ENCODE measurements at places on chromosomes 11 and 22.

DNA sequence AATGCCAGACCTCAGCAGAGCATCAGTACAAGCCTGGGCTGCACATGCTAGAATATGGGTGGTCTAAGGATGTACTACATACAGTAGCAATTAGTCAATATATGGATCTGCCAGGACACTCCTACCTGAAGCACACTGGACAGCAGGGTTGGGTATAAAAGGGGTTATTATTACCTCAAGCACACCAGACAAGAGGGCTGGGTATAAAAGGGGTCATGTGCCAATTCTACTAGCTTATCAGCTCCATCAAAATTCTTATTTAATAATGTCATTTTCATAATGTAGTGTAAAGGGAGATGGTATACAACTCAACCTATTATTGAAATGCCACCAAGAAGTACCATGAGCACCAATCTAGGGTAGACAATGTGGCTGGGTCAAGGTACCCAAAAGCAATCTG, 44.7 kb upstream of the PRODH start:
- DNase-seq: no peak

DNA sequence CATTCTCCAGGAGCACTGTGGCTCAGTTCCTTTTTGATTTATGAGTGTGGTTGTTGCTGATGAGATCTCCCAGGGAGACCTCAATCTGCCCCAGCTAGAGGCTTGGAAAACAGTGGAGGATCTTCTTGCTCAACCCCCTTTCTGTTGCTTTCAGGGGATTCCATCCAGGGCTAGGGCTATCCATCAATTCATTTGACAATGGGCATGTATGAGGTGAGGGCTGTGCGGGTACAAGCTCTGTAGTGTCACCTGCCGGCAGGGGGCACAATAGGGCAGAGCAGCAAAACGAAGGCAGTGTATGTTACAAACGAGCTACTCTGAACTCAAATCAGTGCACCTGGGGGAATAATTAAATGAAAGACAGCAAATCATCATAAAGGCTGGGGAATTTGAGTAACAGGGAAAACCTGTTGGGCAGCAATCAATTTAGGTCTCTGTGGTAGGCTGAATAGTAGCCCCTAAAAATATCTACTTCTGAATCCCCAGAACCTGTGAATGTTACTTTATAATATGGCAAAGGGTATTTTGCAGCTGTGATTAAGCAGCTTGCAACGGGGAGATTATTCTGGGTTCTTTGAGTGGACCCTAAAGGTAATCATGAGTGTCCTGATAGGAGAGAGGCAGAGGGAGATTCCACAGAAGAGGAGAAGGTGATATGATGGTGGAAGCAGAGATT, 170.3 kb upstream of the ZBED5 start:
- peak; percentile 32 for DNase-seq

GRCh38 chr11:5288906-5289550, 12.7 kb downstream of the OR51B4 start:
- DNase-seq: no peak

- no peak for DNase-seq
These were observed 3.3 kb downstream of the TTLL1 start for GRCh38 chr22:43085658-43086606.

- DNase-seq: no peak
These were observed 526.6 kb upstream of the CADM1 start for GRCh38 chr11:116030697-116031331.
